NCI-H2029 treated with DMSO at 0.1 percent for 48 hours (cell line): ENCODE measurements at places on chromosomes 16 and 17.

- no peak for DNase-seq
These were observed 129.9 kb downstream of the TMEM132E start for GRCh38 chr17:34709158-34709754.

- DNase-seq: no peak
These were observed at the start of gene CCDC102A for GRCh38 chr16:57536306-57537193. TSS of gene CCDC102A (minus strand) at chr16:57536571. CDS start at chr16:57529177, 7,394 bp downstream.

DNA sequence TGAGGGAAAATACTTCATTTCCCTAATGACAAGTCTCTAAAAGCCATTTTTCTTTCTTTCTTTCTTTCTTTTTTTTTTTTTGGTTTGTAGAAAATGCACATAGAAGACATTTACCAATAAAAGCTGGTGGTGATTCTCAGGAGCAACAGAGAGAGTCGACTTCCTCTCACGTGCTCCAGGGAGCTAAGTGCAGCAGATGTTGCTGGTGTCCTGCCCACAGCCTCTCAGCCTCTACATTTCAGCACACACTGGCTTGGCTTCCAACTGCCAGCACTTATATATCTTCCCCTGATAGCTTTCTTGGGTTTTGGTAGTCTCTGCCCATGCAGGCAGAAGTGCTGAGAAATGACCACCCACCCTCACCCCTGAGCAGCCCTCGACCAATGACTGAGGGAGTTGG is 58.4 kb upstream of the MARCHF10 start:
- DNase-seq: no peak

DNA sequence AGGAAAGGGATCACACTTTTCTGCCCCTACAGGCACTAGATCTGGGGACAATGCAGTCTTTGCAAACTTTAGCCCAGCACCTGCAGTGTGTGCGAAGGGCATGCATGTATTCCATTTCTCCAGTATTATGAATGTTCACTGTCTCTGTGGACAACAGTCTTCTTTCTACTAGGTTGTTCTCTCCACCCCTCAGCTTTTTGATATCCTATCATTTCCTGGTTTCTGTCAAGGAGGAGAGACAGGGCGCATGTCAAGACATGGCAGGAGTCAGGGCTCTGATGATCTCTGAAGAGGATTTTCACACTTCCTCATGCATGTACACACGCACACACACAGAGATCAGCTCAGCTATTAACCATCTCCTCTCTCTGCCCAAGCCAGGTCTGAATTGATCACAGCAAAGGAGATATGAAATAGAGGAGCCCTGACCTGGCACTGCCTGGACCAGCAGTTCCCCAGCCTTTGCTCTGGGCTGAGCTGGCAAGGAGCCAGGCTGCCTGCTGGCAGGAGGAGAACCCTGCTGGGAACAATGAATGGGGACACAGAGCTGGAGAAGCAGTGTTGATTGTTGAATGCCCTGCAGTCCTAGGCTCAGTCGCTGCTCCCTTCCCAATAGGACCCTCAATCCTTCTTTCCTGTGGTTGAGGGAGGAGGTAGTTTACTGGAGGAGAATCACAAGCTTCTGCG is 2.6 kb downstream of the GPR179 start:
- DNase-seq: peak; percentile 77

DNA sequence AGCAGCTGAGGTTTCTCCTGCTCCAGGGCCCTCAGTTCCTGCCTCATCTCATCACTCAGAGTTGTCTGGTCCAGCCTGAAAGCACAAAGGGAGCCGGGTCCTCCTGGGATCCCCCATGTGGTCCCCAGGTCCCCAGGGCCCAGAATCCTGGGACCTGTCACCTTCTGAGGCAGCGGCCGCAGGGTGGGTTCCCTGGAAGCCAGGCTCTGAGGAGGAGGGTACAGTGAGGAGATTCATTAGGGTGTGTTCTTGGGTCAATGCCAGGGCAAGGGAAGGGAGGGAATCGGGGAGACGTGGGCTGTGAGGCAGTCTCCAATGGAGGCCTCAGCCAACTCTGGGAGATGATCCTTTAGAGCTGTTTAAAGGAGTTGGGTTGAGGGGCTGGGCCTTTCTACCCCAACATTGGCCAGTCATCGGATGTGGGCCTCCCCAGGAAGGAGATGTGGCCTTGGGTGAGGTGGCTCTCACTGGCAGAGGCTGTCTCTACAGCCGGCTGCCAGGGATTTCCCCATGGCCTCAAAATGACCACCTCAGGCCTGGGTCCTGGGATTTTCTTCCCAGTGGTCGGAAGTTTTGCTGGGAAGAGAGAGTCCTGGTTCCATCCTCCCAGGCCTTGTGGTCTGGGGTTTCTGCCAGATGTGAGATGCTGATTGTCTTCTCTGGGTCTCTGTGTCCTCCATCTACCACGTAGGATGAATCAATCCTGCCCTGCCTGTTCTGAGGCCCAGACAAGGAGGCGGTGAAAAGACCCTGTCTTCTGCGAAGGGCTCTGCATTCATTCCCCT is 47.3 kb downstream of the NLRP1 start:
- DNase-seq: no peak

GRCh38 chr17:8923762-8924161 is 41.7 kb downstream of the PIK3R5 start:
- DNase-seq: no peak

GRCh38 chr16:30876867-30877266 is 17.0 kb downstream of the BCL7C start:
- no peak for DNase-seq

GRCh38 chr17:42027961-42028790 is 8.3 kb downstream of the NKIRAS2 start:
- DNase-seq: no peak

DNA sequence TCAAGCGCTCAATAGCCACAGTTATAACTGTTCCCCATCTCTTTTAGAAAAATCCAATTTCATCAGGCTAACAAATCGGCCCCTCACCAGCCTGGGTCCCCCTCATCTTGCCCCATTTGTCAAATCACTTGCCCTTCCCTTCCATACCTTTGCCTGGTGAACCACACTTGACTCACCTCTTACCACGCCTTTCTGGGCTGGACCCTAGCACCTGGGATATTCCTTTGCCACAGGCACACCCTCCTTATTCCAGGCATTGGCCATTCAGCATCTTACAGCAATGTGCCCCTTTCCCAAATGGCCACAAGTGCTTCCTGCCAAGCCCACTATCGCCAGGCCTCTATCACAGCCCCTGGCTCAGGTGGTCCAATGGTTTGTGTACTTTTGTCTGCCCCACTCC is 14.9 kb downstream of the CMTM4 start:
- DNase-seq: no peak

DNA sequence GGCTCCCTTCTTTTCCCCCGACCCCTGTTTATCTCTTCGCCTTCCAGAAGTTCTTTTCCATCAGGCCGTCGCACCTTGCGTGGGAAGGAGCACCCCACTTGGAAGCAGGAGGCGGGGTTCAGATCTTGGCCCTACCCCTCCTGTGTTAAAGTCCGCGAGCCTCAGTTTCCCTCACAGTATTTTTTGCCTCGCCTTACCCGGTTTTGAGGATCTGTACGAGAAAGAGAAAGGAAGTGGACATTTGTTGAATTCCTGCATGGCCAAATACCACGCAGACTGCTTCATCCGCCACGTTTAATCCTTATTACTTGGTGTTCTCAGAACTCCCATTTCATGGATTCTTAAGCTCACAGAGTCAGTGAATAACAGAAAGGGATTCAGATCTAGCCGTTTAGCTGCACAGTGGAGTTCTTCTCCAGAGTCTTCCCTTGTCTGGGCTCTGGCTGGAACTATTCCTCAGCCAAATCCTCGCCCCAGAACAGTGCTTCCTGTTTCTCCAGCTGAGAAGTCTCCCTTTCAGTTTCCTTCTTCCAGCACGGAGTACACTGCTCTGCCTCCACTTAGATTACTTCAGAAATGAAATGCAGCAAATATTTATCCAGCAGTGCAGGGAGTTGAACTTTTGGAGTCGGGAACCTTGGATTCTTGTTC is 590 bp downstream of the TMEM219 start:
- no peak for DNase-seq

DNA sequence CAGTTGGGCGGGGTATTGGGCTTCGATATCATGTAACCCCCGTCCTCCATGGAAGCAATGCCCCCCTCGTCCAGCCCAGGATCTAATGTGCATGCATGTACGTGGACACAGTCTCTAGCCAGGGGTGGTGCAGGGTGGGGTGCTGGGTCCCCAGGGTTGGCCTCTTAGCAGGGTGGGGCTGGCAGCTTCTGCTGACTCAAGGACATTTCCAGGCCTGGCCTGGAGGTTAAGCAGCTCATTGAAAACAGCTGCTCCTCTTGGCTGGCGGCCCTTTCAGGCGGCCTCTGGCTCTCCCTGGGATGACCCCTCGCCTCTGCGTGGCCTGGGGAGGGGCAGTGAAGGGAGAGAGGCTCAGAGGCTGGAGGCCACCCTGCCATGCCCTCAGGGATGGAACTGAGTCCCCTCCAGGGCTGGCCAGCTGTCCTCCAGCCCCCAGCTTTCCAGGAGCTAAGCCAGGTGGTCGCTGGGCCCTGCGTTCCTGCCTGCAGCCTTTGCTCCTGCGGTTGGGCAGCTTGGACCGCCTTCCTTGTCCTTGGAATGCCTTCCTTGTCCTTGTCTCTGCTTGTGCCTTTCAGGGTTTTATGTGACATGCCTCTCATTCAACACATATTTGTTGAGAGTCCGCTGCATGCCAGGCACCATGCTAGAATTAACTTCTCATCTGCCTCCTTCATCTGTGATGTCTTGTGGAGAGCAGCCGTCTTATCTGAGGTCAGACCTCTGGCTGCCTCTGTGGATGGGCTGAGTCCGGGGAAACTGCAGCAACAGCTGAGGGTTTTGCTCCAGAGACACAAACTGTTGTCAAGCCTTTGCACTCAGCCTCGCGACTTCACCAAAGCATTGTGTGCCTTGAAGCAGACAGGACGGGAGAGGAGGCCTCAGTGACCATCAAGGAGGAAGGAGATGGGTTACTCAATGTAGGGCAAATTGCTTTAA is 26.6 kb downstream of the MRC2 start:
- DNase-seq: no peak

- DNase-seq: no peak
These were observed 475.1 kb downstream of the WWOX start for GRCh38 chr16:78574571-78574970.

GRCh38 chr17:78111727-78112517 is 16.6 kb downstream of the TMC6 start:
- DNase-seq: no peak

GRCh38 chr16:50712560-50712898 is 19.1 kb downstream of the NOD2 start:
- no peak for DNase-seq

- no peak for DNase-seq
These were observed 3.1 kb downstream of the ITPRIPL2 start for GRCh38 chr16:19116711-19117449.

DNA sequence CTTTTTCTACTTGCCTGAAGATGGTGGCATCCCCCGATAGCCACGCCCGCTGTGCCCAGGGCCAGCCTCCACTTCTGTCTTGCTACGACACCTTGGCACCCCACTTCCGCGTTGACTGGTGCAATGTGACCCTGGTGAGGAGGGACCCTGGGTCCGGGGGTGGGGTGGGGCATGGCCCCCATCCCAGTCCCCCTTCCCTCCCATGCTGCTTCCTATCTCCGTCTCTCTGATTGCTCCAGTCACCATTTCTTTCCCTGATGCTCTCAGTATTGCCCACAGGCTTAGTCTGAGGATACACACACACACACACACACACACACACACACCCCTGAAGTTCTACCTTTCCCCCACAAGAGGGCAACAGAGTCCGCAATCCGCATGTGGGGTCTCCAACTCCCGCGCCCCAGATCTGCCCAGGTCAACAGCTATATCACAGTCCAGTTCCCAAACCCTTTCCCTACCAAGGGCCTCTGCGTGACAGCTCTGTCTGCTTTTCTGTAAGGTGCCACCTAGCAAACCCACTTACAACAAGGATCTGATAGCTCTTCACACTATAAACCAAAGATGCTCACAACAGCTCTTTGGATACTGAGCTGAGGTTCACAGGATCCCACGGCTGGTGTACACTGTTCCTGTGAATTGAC is 3.4 kb downstream of the SGCA start:
- no peak for DNase-seq

DNA sequence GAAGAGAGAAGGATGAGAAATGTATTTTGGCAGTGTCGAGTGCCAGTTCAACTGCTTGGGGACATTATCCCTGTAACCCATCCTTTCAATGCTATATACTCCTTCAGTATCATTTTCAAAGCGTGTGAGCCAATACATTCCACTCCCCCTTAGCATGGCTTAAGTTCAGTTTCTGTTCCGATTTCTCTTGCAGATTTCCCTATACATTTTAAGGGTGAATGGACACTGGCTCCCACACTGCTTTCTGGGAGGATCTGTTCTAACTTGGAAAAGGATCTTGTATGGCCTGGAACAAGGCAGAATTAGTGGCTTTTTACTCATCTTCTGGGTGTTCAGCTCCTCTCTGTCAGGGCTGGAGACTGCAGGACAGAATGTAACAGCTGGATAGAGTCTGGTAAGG is 333.8 kb downstream of the HAPSTR1 start:
- DNase-seq: no peak

- no peak for DNase-seq
These were observed at the start of gene WNT9B for GRCh38 chr17:46851029-46851741. TSS of gene WNT9B (plus strand) at chr17:46851583. CDS start at chr17:46851639, 56 bp downstream.

GRCh38 chr16:9155871-9156270 is 64.4 kb downstream of the HAPSTR1 start:
- DNase-seq: no peak

GRCh38 chr16:9437115-9437514 is 345.7 kb downstream of the HAPSTR1 start:
- DNase-seq: no peak

- DNase-seq: no peak
These were observed 6.7 kb upstream of the KRT14 start for GRCh38 chr17:41593306-41593981.

- DNase-seq: no peak
These were observed 2.8 kb downstream of the IRX5 start for GRCh38 chr16:54933281-54934011.

DNA sequence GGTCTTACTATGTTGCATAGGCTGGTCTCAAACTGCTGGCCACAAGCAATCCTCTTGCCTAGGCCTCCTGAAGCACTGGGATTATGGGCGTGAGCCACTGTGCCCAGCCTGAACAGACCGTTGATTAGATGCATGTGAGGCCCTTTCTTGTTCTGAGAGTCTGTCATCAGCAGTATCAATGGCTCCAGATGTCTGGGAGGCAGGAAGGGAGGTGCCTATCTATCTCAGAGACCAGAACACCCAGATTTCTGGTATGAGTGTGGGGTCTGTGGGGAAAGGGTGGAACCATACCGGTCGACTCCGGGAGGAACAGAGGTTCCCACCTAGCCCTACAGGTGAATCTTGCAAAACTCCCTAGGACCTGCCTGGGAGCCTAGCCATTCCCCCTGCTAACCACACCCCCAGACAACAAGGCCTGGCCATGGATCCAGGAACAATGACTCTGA is 71.7 kb downstream of the PRKCB start:
- no peak for DNase-seq

- no peak for DNase-seq
These were observed at the start of gene TMC8 for GRCh38 chr17:78130437-78131101. TSS of gene TMC8 (plus strand) at chr17:78130771. CDS start at chr17:78131589, 818 bp downstream.

- no peak for DNase-seq
These were observed 196.4 kb upstream of the WSCD1 start for GRCh38 chr17:5873781-5874180.

GRCh38 chr16:49631187-49632041 is 224.5 kb downstream of the ZNF423 start:
- no peak for DNase-seq

GRCh38 chr16:27769561-27770255 is 219.8 kb downstream of the KATNIP start:
- DNase-seq: no peak
